Tibial artery (tissue), 4 donors: ENCODE measurements at places on chromosomes 7 and 10.

- no peak overlapping the region for H3K27ac ChIP-seq
- H3K27me3 ChIP-seq = no peaks in the 10 kb centered on the region
- no peaks in the 10 kb centered on the region for H3K36me3 ChIP-seq
- H3K4me1 ChIP-seq = peaks cover 3% of the 10 kb centered on the region
- DNase-seq = no peak
These were observed 180.9 kb downstream of the ANK3 start for GRCh38 chr10:60208676-60209269.

DNA sequence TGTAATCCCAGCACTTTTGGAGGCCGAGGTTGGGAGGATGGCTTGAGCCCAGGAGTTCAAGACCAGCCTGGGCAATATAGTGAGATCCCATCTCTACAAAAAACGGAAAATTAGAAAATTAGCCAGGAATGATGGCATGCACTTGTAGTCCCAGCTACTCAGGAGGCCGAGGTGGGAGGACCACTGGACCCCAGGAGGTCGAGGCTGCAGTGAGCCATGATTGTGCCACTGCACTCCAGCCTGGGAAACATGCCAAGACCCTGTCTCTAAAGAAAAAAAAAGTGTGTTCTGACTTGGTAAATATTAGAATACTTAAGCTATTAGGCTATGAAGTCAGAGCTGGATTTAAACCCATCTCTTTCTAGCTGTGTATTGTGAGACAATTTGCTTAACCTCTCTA lies 81.0 kb upstream of the KAT6B start:
- H3K4me1 ChIP-seq = no peaks in the 10 kb centered on the region
- H3K27me3 ChIP-seq = no peaks in the 10 kb centered on the region
- H3K4me3 ChIP-seq = no peak overlapping the region
- H3K27ac ChIP-seq = no peak overlapping the region
- DNase-seq = no peak

DNA sequence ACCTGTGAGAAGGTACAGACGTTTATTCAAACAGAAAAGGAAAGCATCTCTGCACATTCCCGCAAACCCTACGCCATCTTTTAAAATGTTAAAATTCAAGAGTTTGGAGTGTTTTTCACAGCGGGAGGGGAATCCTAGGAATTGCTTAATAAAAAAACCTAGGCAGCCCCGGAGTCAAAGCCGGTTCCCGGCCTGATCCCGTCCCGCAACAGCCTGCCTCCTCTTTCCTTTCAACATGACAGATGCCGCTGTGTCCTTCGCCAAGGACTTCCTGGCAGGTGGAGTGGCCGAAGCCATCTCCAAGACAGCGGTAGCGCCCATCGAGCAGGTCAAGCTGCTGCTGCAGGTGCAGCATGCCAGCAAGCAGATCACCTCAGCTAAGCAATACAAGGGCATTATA lies 123.0 kb upstream of the VSTM2A start:
- H3K36me3 ChIP-seq = no peaks in the 10 kb centered on the region
- H3K27me3 ChIP-seq = no peaks in the 10 kb centered on the region
- no peak overlapping the region for H3K27ac ChIP-seq
- no peak for DNase-seq
- no peak overlapping the region for H3K4me3 ChIP-seq

- no peak for DNase-seq
- no peaks in the 10 kb centered on the region for H3K36me3 ChIP-seq
- H3K27ac ChIP-seq = no peak overlapping the region
- no peaks in the 10 kb centered on the region for H3K4me1 ChIP-seq
These were observed 131.8 kb upstream of the GRB10 start for GRCh38 chr7:50914460-50914859.

DNA sequence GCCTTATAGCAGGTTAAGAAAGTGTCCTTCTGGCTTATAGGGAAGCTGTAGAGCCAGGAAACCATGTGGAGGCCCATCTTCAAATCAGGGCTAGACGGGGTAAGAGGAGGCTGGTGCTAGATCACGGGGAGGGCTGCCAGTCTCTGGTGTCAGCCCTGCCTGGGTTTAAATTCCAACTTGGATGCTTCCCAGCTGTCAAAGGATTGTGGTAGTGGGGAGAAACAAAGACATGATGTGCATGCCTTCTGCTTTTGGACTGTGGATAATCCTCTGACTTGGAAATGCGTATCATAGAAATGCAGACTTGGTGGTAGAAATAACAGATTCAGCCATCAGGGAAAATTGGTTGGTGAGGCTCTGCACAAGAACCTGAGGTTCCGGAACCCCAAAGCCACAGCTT lies 325.6 kb downstream of the PHTF2 start:
- H3K4me3 ChIP-seq = no peak overlapping the region
- no peaks in the 10 kb centered on the region for H3K27me3 ChIP-seq
- H3K36me3 ChIP-seq = peaks cover 11% of the 10 kb centered on the region
- no peaks in the 10 kb centered on the region for H3K4me1 ChIP-seq

GRCh38 chr7:117827862-117828261 lies 45.4 kb downstream of the CTTNBP2 start:
- H3K27ac ChIP-seq = peak overlapping the region; percentile 34
- no peaks in the 10 kb centered on the region for H3K27me3 ChIP-seq
- peaks cover 22% of the 10 kb centered on the region for H3K4me1 ChIP-seq
- no peak for DNase-seq

GRCh38 chr7:76372984-76373833 lies 14.4 kb upstream of the YWHAG start:
- no peak overlapping the region for H3K4me3 ChIP-seq
- H3K4me1 ChIP-seq = peaks cover 4% of the 10 kb centered on the region
- no peaks in the 10 kb centered on the region for H3K36me3 ChIP-seq
- H3K27me3 ChIP-seq = no peaks in the 10 kb centered on the region

DNA sequence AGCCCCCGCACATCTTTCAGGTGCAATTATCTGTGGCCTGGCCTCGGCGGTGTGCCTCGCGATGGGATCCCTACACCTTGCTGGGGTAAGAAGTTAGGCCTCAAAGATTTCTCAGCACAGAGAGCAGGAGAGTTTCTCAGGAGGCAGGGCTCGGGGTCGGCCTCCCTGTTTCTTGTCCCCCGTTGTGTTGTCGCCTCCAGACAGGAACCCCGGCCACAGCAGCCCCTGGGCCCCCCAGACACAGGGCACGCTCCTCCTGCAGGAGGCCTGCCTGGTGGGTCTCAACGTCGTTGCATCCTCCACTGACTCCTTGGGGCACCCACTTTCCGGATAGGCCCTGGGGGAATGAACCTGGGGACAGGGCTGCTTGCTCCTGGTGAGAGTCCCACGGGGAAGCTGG lies 229.1 kb upstream of the SHH start:
- H3K27ac ChIP-seq = no peak overlapping the region
- DNase-seq = no peak
- H3K4me3 ChIP-seq = no peak overlapping the region
- no peaks in the 10 kb centered on the region for H3K4me1 ChIP-seq

GRCh38 chr10:128929131-128929530 lies 537.9 kb upstream of the MGMT start:
- no peak overlapping the region for H3K27ac ChIP-seq
- H3K36me3 ChIP-seq = no peaks in the 10 kb centered on the region
- peaks cover 8% of the 10 kb centered on the region for H3K27me3 ChIP-seq
- no peak for DNase-seq
- no peaks in the 10 kb centered on the region for H3K4me1 ChIP-seq

DNA sequence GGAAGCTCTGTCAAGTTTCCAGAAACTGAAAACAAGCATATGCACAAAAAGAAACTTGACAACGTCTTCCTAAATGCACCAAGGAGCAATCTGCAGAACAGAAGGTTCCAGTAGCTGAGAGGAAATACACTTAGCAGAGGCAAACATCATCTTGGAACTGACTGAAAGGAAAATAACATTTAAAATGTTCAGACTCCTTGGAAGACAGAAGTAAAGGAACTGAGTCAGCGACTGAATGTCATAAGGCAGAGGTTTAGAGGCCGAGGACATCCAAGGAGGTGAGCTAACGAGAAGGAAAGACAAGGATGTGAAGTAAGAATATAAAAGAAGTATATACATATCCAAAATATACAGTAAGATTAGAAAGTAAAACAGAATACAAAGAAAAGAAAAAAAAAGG lies 24.1 kb downstream of the SEMA3D start:
- no peak overlapping the region for H3K27ac ChIP-seq
- no peaks in the 10 kb centered on the region for H3K27me3 ChIP-seq
- no peaks in the 10 kb centered on the region for H3K36me3 ChIP-seq
- H3K4me1 ChIP-seq = no peaks in the 10 kb centered on the region

DNA sequence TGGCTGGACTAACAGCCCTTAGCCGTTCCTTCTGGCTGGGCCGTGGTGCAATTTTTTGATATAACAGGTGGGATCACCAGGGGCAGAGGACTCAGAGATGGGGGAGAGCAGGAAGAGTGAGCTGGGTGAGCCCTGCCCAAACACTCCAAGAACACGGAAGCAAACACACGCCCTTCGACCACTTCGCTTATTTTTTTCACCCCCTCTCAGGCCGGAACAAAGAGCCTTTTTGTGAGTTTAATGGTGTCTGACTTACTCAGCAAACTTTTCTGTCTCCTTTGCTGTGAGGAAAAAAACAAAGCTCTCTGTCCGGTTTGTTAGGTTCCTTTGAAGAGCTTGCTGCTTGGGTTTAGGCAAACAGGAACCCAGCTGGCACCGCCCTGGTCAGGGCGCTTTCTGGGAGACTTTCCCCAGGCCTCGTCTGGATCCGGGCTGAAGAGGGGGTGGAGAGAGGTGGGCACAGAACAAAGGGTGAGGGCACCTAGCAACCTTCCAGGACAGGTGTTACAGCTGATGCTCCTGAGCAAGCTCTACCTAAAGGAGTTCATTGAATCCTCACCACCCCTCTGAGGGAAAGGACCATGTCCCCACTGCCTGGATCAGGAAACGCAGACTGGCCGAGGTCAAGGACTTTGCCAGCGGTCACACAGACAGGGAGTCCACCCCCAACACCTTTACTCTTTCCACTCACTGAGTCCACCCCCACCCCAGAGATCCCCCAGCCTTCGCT lies 23.3 kb downstream of the CALML3 start:
- no peaks in the 10 kb centered on the region for H3K27me3 ChIP-seq
- peak; percentile 70 for DNase-seq
- peak overlapping the region; percentile 8 for H3K4me3 ChIP-seq
- no peaks in the 10 kb centered on the region for H3K36me3 ChIP-seq
- peak overlapping the region; percentile 90 for H3K27ac ChIP-seq

DNA sequence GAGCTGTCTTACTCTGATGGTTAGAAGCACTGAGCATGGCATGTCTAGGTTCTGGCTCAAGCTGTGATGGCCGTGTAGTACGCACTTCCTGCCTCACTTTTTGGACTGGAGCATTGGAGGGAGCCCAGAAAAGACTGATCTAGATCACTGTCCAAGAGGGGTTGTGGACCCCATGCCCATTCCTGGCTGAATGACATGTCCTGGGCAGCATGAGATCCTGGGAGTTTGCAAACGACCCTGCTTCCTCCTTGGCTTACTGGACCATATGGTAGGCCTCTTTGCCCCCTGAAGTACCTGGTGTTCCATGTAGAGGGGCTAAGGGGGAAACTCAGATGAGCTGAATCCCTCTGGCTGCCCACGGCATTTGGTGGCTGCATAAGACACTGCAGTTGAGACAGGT lies 36.7 kb downstream of the ARHGAP22 start:
- H3K4me1 ChIP-seq = no peaks in the 10 kb centered on the region
- H3K27ac ChIP-seq = no peak overlapping the region
- no peaks in the 10 kb centered on the region for H3K36me3 ChIP-seq
- no peak for DNase-seq
- no peaks in the 10 kb centered on the region for H3K27me3 ChIP-seq

DNA sequence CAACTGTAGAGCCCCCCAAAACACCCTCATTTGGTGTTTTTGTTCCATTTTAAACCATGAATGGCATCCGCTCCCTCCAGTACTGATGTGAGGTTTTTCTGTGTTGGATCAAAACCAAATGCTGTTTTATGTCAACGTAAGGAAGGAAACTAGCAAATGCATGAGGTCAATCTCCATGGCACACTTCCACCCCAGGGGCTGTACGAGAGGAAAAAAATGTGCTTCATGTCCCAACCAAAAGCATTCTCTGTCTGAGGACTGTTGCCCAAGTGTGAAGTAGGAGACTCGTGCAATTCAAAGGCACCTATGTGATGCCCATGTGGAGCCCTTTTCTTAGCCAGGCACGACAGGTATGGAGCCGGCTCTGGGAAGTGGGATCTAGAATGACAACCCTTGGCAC lies 180.3 kb upstream of the MKI67 start:
- no peak overlapping the region for H3K4me3 ChIP-seq
- no peaks in the 10 kb centered on the region for H3K36me3 ChIP-seq
- no peaks in the 10 kb centered on the region for H3K27me3 ChIP-seq
- no peak for DNase-seq

GRCh38 chr7:149021725-149022062 lies 6.6 kb downstream of the PDIA4 start:
- no peaks in the 10 kb centered on the region for H3K27me3 ChIP-seq
- H3K4me1 ChIP-seq = peaks cover 5% of the 10 kb centered on the region
- H3K36me3 ChIP-seq = peaks cover 37% of the 10 kb centered on the region

GRCh38 chr7:99666013-99666395 lies 13.8 kb downstream of the CYP3A5 start:
- DNase-seq = no peak
- H3K27me3 ChIP-seq = no peaks in the 10 kb centered on the region
- H3K36me3 ChIP-seq = peaks cover 5% of the 10 kb centered on the region
- no peaks in the 10 kb centered on the region for H3K4me1 ChIP-seq
- H3K4me3 ChIP-seq = no peak overlapping the region

DNA sequence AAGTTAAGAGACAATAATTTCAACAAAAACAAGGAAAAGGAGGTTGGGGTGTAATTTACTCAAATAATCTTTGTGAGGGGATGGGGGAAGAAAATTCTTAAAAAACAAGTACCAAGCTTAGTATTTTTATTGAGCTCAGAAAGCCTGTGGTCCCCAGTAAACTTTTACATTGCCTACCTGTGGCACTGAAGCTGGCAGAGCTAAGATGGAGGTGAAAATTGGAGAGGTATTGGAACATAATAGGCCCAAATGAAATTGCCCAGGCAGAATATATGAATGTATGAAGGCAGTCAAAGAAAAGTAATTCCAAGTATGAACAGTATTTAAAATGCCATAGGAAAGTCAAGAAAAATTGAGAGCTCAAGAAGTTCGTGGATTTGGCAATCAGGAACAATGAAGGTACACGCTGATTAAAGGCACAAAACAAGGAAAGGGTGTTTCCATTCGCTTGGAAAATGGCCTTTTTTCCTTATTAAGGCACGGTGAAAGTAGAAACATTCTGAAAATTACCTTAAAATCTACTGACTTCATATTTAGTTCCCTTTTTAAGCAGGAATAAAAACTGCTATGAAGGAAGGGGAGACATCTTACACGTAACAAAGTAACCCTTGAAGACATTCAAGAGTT lies 3.4 kb upstream of the KMT2E start:
- peak overlapping the region; percentile 82 for H3K4me3 ChIP-seq
- peak overlapping the region; percentile 100 for H3K27ac ChIP-seq
- DNase-seq = no peak
- no peaks in the 10 kb centered on the region for H3K36me3 ChIP-seq
- H3K27me3 ChIP-seq = no peaks in the 10 kb centered on the region
- H3K4me1 ChIP-seq = no peaks in the 10 kb centered on the region
